NCI-H1105 (cell line): ENCODE measurements at places on chromosomes 7 and 10.

DNA sequence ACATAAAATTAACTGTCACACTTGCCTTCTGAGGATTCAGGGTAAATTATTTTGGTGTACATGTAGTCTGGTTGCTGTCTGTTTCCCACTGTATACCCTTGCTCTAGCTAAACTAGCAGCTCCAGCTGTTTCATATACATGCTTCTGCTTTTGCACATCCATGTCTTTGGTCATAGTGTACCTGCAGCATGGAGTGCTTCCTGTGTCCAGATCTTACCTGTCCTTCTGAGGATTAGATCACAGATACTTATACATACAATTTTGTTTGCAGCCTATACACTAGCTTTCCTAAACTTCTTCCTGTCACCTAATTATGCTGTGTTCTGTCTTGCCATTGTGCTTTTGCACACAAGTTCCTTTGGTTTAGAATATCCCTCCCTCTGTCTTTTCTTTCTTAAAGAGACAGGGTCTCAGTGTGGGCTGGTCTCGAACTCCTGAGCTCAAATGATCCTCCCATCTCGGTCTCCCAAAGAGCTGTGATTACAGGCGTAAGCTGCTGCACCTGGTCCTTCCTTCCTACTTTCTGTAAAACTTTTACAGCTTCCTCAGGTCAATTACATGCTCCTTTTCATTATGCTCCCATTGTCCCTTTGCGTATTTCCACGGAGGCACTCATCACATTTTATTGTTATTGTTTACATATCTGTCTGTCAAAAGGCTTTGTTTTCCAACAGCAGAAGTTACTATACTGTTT lies 33.8 kb downstream of the TPST1 start:
- DNase-seq, result no peak

DNA sequence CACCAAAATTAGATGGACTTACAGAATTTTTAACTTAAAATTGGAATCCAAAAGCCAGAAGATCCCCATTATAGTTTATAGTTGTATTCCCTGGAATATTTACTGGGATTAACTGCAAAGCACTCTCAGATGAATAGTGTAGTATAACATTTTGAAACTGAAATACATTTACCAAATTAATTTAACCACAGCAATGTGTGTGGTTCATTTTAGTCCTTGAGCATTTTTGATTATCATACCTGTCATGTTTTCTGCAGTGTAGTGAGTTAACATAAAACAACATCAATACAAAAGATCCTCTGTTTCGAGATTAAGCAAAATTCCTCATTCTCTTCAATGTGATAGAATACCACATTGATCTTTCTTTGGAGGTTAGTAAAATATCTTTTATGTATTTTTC lies 3.7 kb downstream of the VIM start:
- no peak for DNase-seq

- no peak for DNase-seq
These were observed 81.8 kb downstream of the PLCE1 start for GRCh38 chr10:94075506-94075905.

GRCh38 chr7:43577485-43577951 lies 5.4 kb upstream of the STK17A start:
- peak; percentile 10 for DNase-seq

- DNase-seq, result no peak
These were observed 219.4 kb upstream of the CELF2 start for GRCh38 chr10:10798102-10798863.

DNA sequence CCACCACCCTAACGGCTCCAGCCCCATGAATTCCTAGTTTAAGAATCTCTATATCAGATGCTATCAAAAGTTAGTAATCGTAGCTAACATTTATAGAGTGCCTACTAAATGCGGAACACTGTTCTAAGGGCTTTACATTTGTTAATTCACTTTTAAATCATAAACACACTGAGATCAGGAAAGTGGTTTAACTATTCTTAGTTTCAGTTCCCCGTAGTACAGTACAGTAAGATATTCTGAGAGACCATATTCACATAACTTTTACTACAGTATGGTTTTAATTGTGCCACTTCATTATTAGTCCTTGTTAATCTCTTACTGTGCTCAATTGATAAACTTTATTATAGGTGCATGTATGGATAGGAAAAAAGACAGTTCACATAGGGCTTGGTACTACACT lies 22.5 kb downstream of the SYPL1 start:
- no peak for DNase-seq
